ENCODE measurements at places on chromosomes 2 and 18.

DNA sequence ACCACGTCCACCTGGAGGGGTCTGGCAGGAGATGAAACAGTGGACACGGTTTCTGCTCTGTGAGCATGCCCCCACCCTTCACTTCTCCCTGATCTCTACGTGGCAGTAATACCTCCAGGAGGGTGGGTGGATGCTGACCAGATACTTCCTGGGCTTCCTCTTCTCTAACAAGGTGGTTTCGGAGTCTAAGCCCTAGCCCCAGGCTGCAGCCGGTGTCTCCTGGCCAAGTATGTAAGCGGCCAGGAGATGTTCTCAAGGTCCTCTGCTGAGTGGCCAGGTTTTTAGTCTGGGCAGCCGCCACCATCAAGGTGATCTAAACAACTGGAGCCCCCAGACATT lies 101.8 kb upstream of the ASB18 start:
- no peak for DNase-seq

DNA sequence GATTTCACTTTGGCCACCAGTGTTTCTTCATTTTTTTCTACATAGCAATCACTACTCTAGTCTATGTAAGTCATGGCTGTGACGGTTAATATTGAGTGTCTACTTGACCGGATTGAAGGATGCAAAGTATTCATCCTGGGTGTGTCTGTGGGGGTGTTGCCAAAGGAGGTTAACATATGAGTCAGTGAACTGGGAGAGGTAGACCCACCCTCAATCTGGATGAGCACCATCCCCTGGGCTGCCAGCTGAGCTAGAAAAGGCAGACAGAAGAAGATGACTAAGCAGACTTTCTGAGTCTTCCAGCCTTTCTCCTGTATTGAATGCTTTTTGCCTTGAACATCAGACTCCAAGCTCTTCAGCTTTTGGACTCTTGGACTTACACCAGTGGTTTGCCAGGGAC lies 265.0 kb upstream of the SLC8A1 start:
- no peak for DNase-seq

DNA sequence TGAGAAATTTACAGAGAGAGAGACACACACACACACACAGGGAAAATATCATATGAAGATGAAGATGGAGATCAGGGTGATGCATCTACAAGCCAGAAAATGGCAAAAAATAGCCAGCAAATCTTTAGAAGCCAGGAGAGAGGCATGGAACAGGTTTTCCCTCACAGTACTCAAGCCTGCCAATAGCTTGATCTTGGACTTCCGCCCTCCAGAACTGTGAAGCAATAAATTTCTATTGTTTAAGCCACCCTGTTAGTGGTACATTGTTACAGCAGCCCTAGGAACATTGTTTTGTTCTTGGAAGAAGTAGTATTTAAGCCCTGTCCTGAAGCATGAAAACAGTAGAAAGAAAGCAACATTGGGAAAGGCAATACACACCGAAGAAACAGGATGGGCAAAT lies 292.0 kb upstream of the LRP1B start:
- no peak for DNase-seq

DNA sequence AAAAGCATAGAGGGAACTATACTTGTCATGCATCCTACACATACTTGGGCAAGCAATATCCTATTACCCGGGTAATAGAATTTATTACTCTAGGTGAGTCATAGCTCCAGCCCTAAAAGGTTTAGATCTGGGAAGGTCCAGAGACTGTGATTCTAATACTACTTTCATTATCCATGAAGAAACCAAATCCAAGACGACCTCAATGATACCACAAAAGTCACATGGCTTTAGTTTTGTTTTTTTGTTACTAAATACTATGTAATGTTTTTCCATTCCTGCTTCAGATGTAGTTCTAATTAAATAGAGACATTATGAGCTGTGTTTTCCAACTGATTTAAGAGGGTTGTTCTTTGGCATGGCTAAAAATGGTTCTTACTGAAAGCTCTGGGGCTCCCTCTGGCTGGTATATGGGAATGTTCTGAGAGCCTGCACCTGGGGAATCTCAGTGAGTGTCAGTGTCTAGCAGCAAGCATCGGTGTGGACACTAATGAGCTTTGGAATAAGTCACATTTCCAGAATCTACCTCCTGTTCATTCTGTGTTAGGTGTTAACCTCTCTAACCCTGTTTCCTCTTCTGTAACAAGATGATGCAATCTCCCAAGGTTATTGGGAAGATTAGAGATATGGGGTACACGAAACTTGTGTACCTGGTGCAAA lies 20.5 kb upstream of the IL1RL2 start:
- no peak for DNase-seq

DNA sequence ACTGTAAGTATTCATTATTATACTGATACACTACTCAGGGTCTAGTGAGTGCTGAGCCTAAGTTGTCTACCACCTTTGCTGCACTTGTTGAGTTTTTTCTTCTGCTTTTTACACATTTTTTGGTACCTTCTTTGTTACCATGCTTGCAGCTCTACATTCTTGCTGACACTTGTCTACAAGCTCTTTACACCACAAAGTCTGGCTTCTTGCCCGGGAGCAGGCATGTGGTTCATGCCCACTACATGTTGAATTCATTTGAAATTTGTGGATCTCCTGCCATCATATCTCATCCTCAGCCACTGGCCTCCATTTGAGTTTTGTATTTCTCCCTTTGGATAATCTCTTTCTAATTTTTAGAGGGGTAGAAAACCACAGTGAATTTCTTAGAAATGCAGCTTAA lies 29.9 kb downstream of the IL18R1 start:
- DNase-seq = no peak

- DNase-seq = no peak
Measured at GRCh38 chr2:240584486-240585031, 2.0 kb upstream of the CAPN10 start.

DNA sequence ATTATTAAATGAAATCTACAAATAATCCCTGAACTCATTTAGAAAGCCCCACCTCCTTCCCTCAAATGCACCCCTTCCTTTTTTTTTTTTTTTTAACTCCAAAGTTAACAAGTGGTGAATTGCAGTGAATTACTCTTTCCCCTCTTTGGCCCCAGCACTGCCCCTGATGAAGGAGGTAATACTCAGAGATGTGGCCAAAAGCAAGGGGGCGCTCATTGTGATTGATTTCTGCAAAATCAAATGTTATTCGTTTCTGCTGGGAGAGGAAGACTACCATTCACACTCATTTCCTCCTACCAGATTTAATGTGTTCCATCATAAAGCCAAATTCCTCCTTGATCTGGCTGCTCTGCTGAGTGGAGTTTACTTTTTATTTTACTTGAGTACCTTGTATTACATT lies 259.4 kb downstream of the GPD2 start:
- no peak for DNase-seq

DNA sequence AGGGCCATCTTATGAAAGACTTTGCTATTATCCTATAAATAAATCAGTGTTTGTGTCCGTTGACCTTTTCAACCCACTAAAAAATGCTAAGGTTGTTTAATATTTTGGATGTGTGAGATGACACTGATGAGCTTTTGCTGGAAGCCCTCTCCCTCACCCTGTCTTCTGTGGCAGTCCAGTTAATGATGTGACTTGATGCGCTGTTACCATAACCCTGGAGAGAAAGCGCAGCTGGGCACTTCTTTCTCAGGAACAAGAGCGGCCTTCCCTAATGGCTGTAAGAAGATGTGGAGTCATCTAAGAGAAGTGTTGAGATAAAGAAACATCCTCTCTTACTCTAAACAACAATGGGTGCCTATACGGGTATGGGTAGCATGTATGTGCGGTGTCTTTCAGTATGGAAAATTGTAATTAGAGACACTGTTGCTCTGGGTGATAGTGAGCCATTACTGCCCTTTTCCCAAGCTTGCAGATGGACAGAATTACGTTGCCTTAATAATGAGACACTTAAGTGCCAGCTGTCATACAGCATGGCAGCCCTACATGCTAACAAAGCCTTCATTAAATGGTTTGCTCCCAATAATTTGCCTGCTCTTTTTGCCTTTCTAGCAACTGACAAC lies 165.6 kb upstream of the NABP1 start:
- no peak for DNase-seq

DNA sequence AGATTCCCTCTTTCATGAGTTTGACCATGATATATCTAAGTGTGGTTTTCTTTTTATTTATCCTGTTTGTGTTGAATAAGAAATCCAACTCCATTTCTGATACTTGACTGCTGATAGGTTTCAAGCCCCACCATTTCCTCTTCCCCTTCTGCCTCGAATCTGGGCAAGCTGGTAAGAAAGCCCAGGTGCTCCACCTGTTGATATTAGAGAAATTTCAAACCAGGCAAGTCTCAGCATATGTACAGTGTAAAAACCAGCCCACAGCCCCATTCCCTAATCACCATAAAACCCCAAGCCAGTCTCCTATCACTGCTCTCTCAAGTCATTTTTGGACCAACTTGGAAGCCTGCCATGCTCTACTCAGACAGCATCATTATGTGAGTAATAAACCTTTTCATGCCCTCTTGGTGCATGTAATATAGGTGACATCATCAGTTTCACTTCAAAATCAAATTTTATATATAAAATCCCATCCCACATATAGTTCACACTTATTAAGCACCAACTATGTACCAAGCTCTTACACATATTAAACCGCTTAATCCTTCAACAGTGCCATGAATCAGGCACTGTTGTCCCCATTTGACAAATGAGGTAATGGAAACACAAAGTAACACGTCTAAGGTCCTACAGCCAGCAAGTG lies 46.6 kb downstream of the SMAD2 start:
- DNase-seq = no peak

- DNase-seq = no peak
Measured at GRCh38 chr2:220117025-220117424, 489.6 kb downstream of the SLC4A3 start.

- no peak for DNase-seq
Measured at GRCh38 chr2:223470602-223471001, 131.6 kb downstream of the SCG2 start.

- no peak for DNase-seq
Measured at GRCh38 chr2:85468704-85469349, 50.3 kb downstream of the SH2D6 start.

DNA sequence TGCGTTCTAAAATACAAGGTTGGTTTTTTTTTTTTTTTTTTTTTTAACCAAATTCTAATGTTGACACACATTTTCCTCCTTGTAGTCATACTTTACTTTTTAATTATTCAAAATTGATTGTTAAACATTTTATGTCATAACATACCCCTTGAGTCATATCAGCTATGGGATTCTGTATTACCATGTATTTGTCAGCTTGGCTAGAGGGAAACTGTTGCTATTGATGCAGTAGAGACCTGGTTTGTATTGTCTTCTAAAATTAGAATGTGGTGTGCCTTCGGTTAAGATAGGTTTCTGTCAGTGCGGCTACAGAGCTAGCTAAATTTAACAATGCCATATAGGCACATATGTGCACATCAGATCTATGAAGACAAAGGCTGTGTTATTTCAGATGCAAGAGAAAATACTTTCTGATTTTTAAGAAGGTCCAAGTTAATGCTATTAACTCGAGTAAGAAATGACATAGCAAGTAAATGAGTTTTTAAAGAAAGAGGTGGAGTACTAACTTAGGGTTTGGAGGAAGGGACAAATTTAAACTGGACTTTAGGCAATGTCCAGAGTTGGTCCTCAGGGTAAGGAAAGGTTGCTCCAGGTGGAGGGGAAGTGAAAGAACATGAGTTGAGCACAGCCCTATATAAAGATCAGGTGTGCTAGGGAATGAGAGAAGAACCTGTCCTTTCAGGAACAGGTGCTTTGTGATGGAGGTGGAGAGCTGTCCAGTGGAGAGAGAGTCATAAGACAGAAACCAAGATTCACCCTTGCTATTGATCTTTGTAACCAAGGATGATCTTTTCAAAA lies 152.3 kb downstream of the PRPF40A start:
- DNase-seq = no peak

- DNase-seq = no peak
Measured at GRCh38 chr2:143877056-143877455, 642.9 kb downstream of the ZEB2 start.

DNA sequence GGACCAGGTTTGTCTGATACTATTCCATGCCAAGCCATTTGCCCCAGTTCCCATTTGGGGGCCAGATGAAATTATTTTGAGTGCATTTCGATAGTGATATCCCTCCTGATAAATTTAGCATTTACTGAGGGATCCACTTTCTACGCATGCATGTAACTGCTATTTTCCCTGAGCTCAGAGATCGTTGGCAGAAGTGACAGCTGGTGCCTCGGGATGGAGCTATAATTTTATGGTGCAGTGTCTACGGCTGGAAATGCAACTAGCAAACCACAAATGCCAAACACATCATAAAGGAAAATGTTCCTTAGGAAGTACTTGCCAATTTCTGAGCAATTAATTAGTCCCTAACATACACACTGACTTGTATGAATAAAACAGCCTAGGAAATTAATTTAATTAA lies 254.8 kb downstream of the SLC8A1 start:
- DNase-seq = no peak
